ENCODE measurements at places on chromosomes 1 and 21.

- DNase-seq = no peak
Observed at GRCh38 chr1:94722181-94722580, 98.0 kb upstream of the SLC44A3 start.

DNA sequence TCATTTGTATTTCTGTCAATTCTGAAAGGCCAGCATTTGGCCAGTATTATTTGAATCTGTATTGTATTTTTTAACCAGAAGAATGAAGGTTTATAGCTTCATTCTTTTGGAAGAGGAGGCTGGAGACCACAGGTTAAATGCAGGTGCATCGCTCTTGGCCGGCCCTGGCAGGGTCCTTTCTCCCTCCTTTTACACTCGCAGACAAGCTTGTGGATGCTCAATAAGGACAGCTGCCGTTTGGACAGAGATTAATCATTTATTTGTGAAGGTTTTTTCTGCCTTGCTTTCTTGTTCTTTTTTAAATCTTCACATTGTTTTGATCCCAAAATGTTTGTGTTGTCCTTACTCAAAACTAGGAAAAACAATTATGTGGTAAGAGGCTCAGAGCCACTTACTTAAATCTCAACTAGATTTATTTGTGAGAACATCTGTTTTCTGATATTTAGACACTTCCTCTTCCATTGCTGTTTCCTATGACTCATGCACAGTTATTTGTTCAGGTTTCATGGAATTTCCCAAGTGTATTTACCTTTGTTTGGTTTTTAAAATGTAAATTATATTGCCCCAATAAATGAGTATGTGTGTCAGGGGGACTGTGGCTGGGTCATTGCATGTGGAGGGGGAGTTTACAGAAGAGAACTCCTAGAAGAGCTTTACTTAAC, 46.7 kb upstream of the LAMC2 start:
- peak; percentile 34 for DNase-seq

GRCh38 chr21:33067457-33067856, 2.5 kb upstream of the OLIG1 start:
- DNase-seq = no peak

- no peak for DNase-seq
Observed at GRCh38 chr1:248585266-248585665, 10.7 kb upstream of the OR2T34 start.

GRCh38 chr1:82695443-82695842, 894.7 kb downstream of the ADGRL2 start:
- DNase-seq = no peak

GRCh38 chr1:242579528-242580235, 55.2 kb upstream of the PLD5 start:
- DNase-seq = no peak

GRCh38 chr1:208165659-208166058, 78.5 kb downstream of the PLXNA2 start:
- DNase-seq = peak; percentile 91

DNA sequence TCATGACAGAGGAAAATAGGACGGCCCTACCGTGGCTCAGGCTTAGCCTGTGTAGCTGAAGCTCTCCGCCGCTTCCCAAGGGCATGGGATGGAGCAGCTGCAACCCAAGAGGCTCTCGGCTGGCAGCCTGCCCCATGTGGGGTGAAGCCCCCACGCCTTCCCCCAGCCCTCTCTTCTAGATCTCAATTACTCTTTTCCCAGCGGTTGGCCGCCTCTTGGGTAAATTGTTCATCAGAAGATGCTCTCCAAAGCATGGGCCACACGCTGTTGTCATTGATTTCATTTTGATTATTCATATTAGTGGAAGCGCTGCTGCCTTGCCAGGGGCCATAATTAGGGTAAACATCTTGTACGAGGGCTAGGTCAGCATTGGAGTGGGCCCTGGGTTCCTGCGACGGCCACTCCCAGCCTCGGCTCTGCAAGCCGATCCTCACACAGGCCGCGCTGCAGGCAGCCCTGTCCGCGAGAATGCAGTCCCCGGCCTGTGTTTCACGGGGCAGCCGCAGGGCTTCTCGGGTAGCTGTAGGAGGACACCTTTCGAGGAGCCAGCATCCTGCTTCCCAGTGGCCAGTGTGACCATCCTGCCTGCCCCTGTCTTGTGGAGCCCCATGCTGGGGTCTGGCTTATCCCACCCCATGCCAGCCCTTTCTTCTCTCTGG, 114.4 kb upstream of the VAMP3 start:
- DNase-seq = no peak

DNA sequence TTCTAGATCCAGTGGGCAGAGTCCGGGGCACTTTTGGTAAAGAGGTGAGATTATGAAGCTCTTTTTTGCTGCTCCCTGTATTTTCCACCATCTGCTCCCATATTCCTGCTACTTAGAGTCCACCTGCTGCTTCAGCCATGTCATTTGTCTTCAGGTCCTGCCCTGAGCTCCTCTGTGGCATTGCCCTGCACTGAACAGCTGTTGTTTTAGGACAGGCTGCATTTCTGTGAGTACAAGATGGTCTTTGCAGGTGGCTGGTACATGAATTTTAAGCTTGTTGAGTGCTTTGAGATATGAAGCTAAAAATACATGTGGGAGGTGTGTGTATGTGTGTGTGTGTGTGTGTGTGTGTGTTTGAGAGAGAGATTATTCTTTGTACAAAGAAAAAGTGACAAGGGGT, 21.9 kb downstream of the MT1HL1 start:
- DNase-seq = no peak

DNA sequence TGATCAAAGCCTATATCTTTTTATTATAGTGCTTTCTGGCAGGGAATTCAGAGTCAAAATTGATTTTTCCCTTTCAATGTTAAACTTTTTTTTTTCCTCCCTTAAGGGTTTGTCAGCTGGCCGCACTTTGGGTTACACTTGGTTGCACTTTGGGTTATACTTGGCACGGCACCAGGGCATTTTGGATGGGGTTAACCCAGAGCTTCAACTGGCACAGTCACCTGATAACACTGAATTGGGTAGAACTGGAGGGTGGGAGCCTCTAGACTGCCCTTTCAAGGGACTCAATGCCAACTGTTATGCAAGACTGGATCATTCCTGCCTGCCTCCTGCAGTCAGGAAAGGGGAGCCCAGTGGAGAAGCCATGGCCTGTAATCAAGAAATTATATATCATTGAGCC, 211.5 kb downstream of the KCNJ6 start:
- DNase-seq = no peak

DNA sequence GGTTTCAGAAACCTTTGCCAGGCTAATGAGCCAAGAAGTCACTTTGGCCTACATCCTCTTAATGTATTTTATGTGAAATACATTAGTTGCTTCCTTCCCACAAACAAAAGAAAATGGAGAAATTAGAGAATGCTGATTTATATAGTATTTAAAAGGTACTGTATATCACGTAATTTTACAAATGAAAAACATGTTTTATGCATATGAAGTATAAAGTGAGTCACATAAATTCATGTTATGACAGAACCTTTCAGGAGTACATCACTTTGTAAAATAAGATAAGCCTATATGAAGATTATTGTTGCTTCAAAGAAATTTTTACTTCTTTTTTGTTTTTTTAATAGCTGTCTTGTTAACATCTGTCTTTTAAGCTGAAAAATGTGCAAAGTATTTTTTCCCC, 4.6 kb downstream of the DR1 start:
- DNase-seq = no peak

- DNase-seq = no peak
Observed at GRCh38 chr1:7366286-7366954, 404.7 kb upstream of the VAMP3 start.

- DNase-seq = no peak
Observed at GRCh38 chr1:109947582-109948284, 36.8 kb upstream of the AHCYL1 start.

GRCh38 chr21:31566064-31566463, 93.4 kb upstream of the SOD1 start:
- DNase-seq = no peak

DNA sequence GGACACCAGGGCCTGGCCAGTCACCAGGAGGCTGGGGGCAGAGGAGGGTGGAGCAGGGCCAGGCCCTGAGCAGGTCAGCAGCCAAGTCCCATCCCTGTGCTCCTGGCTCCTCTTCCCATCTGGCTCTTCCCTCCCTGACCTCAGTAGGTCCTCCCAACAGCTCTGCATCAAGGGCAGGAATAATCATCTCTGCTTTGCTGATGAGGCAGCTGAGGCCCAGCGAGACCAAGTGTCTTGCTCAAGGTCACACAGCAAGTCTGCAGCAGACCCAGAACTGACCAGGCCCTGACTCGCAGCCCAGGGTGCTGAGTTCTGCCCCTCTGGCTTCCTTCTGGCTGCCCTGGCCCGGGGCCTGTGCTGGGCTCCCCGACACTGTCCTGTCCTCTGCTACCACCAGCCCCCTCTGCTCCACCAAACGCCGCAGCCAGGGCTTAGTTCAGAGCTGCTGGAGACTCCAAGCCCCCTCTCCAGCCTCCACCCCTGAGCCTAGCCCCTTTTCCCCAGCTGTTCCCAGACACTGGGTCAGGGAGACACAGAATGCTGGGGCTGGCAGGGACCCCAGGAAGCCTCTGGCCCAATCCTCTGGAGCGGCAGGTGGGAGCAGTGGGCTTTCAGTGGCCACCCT, 224.9 kb downstream of the PTPRU start:
- no peak for DNase-seq

DNA sequence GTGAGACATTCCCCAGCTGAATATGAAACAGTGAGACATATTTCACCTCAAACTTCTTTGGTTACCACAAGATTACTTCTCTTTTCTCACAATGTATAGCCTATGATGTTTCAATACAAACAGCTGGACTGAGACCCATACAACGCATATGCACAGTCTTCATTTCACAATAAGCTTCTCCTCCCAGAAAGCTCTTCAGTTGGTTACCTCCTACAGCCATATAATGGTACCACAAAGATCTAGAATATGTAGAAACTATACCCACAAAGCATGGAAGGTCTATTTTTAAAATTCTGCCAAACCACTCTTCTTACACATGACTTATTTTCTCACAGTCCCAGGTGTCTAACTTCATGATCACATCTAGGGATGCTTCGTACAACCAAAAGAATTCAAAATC, 70.8 kb downstream of the JAK1 start:
- DNase-seq = no peak

Measured in AG08395 (cell line).